ENCODE measurements at places on chromosomes 16 and 17. TPM values are rescaled to one million over a fixed set of nuclear protein-coding genes. Genes with fewer than 3 reads are reported as not detected.

The TNP2 gene
- not detected for total RNA-seq

The CCDC200 gene
- not detected for total RNA-seq

The LRRC46 gene
- 1.4 TPM for total RNA-seq

The CRYM gene
- total RNA-seq = not detected

The MMP2 gene
- not detected for total RNA-seq

The CACNG1 gene
- not detected for total RNA-seq

The CDC42EP4 gene
- 2.1 TPM for total RNA-seq

The PDE6G gene
- 24.7 TPM for total RNA-seq

The ZNF385C gene
- total RNA-seq = not detected

The PPP1R27 gene
- not detected for total RNA-seq

The SOCS1 gene
- total RNA-seq = 133 TPM

The ABCA6 gene
- total RNA-seq = 0.35 TPM

The SPATA32 gene
- total RNA-seq = 0.27 TPM

The CRHR1 gene
- total RNA-seq = not detected

The UBALD2 gene
- 319 TPM for total RNA-seq

The SLC38A7 gene
- 12.3 TPM for total RNA-seq

The NT5M gene
- 5.5 TPM for total RNA-seq

The TMEM114 gene
- not detected for total RNA-seq

The TBC1D3 gene
- not detected for total RNA-seq

The CRAMP1 gene
- 25.6 TPM for total RNA-seq

The ZNF668 gene
- 12.9 TPM for total RNA-seq

The KIF2B gene
- total RNA-seq = not detected

The CENPX gene
- total RNA-seq = 73.0 TPM

The SYNRG gene
- 111 TPM for total RNA-seq

The HEATR9 gene
- 0.27 TPM for total RNA-seq

Measured in activated CD4-positive, alpha-beta T cell treated with anti-CD3 and anti-CD28 coated beads, Interleukin-2, amount 10 ng/mL, durations not matched to agents 7 days and 5 days (primary cell).